Activated naive CD4-positive, alpha-beta T cell treated with anti-CD3 and anti-CD28 coated beads, Interleukin-2, amount 50 U/mL, for 72 hours (primary cell): ENCODE measurements at places on chromosomes 7 and 10. TPM values are rescaled to one million over a fixed set of nuclear protein-coding genes. Genes with fewer than 3 reads are reported as not detected.

RBP4 gene
- total RNA-seq = not detected

PLXDC2 gene
- not detected for total RNA-seq

MSRB2 gene
- 4.5 TPM for total RNA-seq

CAV2 gene
- total RNA-seq = not detected

C10orf67 gene
- total RNA-seq = 0.23 TPM
